Stimulated activated CD4-positive, alpha-beta T cell treated with anti-CD3 and anti-CD28 coated beads, TNF-alpha, amount 100 ng/mL, for 4 hours (primary cell): ENCODE measurements at places on chromosomes 7 and 10.

DNA sequence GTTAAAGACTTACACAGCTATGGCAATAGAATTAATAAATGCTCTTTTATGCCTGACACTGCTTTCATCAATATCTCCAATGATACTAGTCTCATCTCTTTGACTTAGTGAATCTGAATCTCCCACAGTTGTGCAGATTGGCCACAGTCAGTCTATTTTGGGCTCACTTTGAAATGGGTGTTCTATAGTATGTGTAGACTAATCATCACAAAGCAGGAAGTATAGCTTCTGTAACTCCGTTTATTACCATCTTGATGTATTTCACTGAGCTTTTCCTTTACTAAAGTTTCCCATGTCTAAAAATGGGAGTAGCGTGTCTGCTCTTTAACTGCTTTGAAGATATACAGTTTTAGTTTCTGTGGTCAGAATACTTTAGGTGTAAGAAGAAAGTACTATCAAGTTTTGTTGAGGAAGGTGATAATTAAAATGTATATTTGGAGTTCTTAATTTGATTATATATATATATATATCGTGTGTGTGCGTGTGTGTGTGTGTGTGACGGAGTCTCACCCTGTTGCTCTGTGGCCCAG is 70.1 kb downstream of the ST7 start:
- DNase-seq, result no peak

DNA sequence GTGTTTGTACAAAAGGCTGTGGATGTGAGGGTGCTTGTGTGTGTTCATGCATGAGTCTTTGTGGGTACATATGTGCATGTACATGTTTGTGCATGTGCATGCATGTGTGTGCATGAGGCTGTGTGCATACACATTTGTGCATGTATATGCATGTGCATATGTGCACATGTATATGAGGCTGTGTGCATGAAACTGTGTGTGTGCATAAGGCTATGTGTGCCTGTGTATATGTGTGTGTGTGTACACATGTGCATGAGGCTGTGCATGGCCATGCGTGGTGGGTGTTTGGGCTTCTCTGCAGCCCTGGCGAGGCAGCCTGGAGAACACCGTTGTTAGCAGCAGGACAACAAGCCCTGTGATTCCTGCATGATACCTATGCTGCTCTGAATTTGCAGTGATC is 207.7 kb upstream of the ADCY1 start:
- DNase-seq, result no peak

GRCh38 chr7:102912742-102913141 is at the start of gene LRRC17:
Gene LRRC17, plus strand, starts transcription at chr7:102913000. Its CDS starts 20,914 bp downstream, at chr7:102933914.
- DNase-seq, result no peak

- no peak for DNase-seq
Measured at GRCh38 chr10:68144709-68145108, 35.4 kb downstream of the MYPN start.

DNA sequence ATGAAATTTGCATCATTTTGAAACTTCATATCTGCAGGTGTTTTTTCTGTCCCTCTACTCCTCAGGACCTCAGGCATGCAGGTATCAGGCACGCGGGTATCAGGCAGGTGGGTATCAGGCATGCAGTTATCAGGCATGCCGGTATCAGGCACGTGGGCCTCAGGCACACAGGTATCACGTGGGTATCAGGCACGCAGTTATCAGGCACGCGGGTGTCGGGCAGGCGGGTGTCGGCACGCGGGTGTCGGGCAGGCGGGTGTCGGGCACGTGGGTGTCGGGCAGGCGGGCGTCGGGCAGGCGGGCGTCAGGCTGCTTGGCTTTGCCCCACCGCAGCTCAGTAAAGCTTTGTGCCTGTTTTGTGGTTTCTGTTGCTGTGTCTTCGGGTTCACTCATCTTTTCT is 8.7 kb downstream of the SPRN start:
- no peak for DNase-seq

DNA sequence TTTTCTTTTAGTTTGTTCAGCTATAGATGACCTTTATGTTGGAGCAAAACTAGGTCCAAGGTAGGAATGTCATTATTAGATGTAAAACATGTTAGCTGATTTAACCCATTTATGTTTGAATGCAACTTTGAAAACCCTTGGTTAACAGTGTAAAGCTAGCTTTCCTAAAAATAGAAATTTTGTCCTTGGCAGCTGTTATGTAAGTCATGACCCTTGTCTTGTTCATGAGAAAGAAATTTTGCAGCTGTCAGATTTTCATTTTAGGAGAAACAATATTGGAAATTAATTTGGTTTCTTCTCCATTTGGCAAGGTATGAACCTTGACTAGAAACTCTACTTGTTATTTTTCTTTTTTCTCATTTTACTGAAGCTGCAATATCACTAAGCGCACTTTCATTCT is 23.9 kb upstream of the CCAR1 start:
- DNase-seq, result no peak

- no peak for DNase-seq
Measured at GRCh38 chr10:73644767-73645166, 3.5 kb upstream of the MYOZ1 start.

- no peak for DNase-seq
Measured at GRCh38 chr7:87475359-87476178, at the start of gene ABCB4. Gene ABCB4, minus strand, starts transcription at chr7:87475680. Its CDS starts 215 bp downstream, at chr7:87475465.

- no peak for DNase-seq
Measured at GRCh38 chr10:48806342-48806741, 121.7 kb downstream of the WDFY4 start.

DNA sequence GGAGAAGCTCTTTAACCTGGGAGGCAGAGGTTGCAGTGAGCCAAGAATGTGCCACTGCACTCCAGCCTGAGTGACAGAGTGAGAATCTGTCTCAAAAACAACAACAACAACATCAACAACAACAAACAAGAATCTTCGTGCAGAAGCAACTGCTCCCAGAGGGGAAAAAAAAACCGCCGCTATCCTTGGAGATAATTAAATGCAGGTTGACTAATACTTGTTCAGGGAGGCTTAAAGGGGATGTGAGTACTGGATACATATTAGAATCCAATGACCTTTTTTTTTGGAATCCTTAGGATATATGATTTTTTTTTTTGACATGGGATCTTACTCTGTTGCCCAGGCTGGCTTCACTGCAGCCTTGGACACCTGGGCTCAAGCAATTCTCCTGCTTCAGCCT is 89.6 kb upstream of the FAM171A1 start:
- DNase-seq, result no peak

DNA sequence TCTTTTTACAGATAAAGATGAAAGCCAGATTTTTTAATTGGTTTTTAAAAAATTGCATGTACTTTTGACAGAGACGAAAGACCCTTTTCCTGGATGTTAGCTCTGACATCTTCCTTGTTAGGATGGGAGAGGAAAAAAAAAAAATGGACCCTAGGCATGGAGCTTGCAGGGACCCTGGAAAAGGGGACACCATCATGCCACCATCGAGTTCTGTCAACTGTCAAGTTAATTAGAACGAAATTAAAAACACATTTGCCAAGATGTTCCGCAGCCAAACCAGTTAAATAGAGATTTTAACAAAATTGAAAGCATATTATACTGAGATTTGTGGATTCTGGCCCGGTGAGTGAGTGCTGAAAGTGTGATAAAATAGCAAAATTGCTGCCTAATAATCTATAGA is 202.6 kb downstream of the BUB3 start:
- no peak for DNase-seq

GRCh38 chr10:84310470-84310869 is 17.9 kb upstream of the CCSER2 start:
- DNase-seq, result no peak

DNA sequence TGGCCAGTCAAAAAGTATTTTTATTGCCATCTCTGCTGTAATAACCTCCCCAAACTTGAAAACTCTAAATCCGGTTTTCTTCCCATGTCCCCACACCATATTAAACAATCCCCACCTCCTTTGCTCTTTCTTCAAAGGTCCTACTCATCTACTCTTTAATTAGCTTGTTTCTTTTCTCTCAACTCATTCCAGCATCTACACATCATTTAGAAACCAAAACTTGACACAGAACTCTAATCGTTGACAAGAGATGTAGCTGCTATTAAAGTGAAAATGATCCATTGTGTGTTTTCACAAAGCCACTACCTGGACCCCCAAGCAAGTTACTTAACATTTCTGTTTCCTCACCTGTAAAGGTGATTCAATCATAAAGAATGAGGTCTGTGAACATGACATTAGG is 436.3 kb upstream of the NPVF start:
- no peak for DNase-seq

DNA sequence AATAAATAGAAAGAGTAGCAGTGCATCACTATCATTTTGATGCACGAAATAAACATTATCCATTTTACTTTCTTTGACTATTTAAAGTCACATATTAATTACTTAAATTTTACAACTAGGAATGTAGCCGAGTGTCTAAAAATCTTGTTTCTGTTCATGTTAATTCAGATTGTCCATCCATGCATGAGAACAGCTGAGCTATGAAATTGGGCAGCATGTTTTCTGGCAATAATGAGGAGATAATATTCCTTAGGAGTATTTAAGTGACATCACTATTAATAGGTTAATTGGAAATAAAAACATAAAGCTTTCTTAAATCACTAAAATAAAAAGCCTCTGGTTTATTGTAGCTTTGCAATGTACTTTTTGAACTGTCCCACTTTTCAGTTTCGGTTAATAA is 293.8 kb downstream of the PHTF2 start:
- DNase-seq, result no peak

- no peak for DNase-seq
Measured at GRCh38 chr10:612696-613095, 76.8 kb downstream of the DIP2C start.

DNA sequence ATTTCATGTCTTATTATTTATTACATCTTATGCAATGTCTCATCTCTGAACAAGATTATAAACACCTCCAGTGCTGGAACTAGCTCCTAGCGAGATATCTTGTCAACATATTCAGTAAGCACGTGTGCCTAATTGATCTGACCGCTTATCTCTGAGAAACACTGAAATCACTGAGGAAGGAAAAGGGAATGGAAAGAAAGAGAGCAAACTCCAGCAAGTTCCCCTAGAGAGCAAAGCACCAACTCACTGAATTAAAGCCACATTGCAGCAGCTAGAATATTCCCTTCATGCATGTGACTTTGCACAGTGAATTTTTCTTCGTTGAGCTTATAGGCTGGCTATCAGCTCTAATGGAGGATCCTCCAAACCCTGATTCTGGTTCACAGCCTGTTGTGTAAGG is 177.1 kb upstream of the FRMD4A start:
- no peak for DNase-seq

DNA sequence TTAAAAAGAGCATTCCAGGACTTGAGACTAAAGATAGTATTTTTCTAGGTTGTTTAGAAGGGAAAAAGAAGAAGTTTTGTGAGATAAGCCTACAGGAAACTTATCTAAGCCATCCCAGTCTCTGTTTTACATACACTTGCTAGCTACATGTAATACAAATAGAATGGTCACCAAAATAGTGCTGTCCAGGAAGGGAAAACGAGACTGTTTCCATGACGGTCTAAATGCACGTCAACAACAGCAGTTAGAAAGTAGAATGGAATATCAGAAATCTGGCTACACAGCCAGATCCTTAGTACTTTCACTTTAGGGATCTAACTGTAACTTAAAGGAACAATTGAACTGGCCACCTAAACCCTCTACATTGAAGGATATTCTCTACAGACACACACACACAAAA is 117.6 kb downstream of the TSPAN12 start:
- DNase-seq, result no peak

- no peak for DNase-seq
Measured at GRCh38 chr10:88424881-88425280, 158.2 kb downstream of the RNLS start.

DNA sequence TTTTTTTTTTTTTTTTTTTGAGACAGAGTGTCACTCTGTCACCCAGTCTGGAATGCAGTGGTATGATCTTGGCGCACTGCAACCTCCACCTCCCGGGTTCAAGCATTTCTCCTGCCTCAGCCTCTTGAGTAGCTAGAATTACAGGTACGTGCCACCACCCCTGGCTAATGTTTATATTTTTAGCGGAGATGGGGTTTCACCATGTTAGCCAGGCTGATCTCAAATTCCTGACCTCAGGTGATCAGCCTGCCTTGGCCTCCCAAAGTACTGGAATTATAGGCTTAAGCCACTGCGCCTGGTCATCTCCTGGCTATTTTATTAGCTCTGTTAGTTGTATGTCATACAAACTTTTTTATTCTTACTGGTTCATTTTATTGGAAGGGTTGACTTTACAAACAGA is 103.0 kb downstream of the LCOR start:
- DNase-seq, result no peak
